Fibroblast of skin of right biceps (primary cell): ENCODE measurements at places on chromosomes 5 and 9.

DNA sequence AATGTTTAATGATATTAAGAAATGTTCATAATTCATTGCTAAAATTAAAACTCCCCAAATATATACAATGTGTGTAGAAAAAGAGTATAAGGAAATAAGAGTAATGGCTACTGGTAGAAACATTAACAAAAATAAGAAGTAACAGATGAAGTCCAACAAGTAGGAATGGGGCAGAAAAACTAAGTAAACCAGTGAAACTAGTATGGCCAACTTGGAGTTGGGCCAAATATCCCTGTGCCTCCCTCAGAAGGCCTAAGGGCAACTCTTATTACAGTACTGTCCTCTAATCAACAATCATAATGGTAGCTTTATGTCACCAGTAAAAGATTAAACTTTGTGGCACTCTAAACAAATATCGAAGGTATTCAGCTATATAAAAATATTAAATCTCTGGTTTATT lies 93.5 kb downstream of the SSBP2 start:
- no peak for DNase-seq

- DNase-seq = peak; percentile 23
Observed at GRCh38 chr5:33588654-33589372, 148.0 kb downstream of the TARS1 start.

GRCh38 chr9:131220485-131220884 lies 55.8 kb downstream of the FAM78A start:
- no peak for DNase-seq

GRCh38 chr5:96483878-96484277 lies 50.8 kb upstream of the PCSK1 start:
- DNase-seq = peak; percentile 54

DNA sequence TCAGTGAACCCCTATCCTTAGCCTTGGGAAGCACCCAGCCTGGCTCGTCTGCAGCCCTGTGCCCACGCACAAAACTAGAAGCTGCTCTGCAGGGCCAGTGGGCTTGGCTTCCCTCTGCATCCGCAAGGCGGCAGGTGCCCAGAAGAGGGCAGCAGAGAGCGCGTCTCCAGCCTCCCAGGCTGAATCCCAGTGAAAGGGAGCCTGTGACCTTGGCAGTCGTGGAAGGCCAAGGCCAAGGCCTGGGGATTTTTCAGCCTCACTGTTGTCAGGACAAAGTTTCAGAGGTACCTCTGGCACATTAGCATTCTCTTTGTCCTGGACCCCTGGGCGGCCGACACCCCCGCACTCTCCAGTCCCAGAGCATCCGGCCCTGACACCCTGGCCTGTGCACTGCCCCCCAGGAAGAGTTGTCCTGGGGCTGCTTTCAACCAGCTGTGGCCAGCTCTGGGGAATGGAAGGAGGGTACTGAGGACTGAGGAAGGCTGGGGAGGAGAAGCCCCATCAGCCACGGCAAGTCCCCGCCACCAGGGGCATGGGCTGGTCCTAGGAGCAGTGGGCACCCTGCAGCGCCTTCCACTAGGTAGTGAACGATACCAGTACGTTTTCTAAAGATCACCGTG lies 63.6 kb upstream of the IL17B start:
- DNase-seq = peak; percentile 62

DNA sequence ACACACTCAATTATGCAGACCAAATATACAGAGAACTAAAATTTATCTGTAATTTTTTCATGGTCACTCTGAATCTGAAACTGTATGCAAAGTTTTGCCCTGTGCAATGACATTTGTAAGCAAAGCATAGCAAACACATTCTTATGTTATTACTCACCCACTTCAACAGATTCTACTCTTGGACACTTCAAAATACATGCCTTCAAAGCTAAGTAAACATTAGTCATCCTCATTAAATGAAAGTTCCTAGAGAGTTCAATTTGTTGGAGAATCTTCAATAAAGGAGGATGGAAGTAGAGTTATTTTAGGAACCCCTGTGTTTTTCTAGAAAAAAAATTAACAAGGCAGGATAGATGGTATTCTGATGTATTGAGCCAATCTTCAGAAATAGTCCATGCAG lies 639.7 kb upstream of the C9orf72 start:
- peak; percentile 85 for DNase-seq

DNA sequence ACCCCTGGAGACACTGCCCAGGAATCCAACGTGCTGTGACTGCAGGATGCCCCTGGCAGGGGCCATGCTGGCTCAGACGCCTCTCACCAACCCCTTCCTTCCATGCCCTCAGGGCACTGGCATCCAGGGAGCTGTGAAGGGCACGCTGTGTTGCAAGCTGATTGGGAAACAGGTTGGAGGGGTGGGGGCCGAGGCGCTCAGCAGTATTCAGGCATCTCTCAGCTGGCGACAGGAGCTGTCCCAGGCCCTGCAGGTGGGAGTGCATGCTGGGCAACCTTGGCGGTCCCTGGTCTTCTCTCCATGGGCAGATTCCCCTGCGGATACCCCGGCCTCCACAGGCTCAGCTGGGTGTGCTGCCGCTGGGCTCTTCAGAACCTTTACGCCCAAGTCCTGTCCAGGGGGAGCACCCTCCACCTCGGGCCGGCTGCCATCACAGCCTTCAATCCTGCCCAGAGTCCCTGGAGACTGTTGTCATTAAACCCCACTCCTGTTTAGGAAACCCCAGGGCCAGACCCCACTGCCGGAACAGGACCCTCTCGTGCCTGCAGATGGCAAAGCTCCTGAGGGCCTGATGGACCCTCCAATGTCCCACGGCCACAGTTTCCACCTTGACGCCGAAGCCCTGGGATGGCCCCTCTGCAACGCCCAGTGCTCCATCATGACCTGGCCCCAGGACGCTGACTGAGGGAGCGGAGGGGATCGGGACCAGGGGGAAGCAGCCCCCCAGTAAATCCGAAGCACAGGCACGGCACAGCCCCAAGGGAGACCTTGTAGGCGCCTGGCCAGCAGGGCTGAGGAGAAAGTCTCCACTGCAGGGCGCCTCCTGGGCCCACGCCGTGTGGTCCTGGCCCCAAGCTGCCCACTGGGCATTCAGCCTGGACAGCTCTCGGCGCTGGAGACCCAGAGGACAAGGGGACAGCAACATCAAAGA lies 9.3 kb downstream of the TPPP start:
- no peak for DNase-seq

- DNase-seq = no peak
Observed at GRCh38 chr5:160685695-160686094, 166.3 kb downstream of the ATP10B start.

DNA sequence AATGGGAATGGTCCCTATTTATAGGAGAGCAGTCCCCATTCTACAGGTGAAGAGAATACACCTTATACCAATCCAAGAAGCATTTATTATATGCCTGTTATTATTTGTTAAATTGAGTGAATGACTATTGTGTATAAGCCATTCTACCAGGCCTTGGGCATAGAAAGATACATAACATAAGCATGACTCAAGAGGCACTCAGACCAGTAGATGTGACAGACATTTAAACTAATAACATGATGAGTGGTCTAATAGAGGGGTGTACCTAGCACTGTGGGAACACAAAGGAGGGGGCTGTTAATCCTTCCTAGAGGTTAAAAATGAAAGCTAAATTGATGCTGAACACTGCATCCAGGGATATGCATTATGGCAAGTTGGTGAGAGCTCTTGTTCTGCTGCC lies 145.0 kb upstream of the TNC start:
- peak; percentile 51 for DNase-seq

DNA sequence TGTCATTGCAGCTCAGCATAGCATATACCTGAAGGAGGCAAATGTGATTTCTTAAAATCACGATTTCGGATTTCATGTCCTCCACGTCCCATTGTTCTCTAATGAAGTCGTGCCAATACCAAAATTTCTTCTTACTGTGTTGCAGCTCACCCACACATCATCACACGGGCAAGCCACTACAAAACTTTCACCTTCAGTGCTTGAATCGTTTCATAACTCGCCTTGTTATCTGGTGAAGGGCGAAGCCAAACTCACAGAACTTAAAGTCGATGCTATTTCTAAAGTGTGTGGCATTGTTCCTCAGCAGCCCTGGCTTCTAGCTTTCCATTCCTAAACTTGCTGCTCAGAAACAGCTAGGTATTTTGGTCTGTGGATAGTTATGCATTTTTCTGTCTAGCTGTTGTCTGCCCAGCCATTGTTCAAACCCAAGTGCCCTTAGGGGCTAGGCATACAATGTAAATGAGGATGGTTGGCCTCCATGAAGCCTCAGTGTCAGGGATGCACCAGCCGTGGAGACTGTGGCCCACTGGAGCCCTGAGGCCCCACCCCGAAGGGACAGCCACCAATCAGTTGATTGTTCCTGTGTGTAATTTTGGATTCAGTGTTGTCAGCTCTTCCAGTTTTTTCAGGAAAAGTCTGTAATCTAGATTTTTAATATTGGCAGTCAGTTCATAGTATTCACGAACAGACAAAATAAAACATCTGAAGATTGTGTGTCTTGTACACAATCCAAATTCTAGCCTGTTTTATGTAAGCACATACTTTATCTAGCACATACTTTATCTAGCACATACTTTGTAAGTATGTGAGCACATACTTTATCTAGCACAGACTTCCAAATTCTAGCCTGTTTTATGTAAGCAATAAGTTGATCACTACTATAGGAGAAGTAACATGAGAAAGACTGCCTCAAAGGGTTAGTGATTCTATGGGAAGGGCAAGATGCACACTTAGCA lies 112.8 kb downstream of the DAPK1 start:
- DNase-seq = peak; percentile 30

GRCh38 chr9:70222354-70222753 lies 36.4 kb upstream of the SMC5 start:
- peak; percentile 70 for DNase-seq

GRCh38 chr5:110757118-110757729 lies 18.4 kb downstream of the SLC25A46 start:
- DNase-seq = peak; percentile 39

GRCh38 chr9:76996700-76997099 lies 22.8 kb upstream of the FOXB2 start:
- peak; percentile 31 for DNase-seq

- DNase-seq = peak; percentile 45
Observed at GRCh38 chr5:131198625-131199024, 27.9 kb downstream of the LYRM7 start.

DNA sequence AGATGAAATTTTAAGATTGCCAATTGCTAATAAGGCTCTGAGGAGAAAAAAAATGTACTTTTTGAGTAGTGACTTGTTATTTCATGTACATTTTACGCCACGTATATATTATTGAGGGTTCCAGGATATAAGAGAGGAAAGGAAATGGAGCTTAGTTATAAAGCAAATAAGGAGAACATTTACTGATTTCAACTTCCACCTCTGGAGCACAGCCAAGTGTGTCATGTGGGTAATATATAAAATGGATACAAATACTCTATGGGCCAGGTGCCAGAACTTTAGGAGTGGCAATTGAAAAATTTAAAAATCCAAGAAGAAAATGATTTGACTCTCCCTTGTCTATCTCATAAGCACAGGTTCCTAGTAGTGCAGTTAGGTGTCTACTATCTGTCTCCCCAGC lies 45.0 kb upstream of the VLDLR start:
- DNase-seq = no peak

- no peak for DNase-seq
Observed at GRCh38 chr9:25003686-25004085, 458.0 kb upstream of the IZUMO3 start.

DNA sequence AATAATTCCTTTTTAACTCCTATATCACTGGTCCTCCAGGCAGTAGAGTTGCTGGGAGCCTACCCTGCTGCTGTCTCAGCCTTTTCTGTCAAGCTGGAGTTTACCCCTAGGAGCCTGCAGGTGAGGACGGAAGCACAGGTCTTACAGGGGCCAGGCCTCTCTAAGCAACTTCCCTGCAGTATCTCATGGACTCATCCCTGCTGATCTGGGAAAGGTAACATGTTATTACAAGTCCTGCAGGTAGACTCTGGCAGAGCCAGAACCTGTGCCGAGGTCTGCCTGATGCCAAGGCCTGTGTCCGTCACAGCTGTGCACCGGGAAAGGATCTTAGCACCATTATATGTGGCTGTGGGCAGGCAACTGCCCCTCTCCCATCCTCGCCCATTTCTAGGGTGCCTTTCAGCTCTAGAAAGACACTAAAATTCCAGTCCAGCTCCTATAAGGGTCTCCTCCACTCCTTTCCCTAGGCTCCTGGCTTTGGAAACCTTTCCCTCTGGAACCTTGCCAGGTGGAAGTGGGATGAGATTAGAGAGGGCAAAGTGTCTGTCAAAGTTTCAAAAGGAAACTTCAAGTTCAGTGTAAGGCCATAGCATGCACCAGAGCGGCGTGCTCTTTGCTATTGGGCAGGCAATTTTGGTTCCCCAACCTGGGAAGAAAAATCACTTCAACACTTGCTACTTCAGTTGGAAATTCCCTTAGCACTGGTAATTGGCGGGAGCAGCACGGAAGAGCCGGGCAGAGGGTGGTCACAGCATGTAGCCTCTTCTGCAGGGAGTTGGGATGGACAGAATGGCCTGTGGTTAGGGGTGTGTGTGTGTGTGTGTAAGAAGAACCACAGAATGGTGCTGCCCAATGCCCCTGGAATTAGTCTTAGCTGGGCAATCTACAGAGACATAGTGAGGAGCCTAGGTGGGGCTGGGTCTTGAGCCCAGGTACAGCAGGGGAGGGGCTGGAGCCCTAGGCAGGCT lies 17.5 kb downstream of the TMEM171 start:
- DNase-seq = no peak

DNA sequence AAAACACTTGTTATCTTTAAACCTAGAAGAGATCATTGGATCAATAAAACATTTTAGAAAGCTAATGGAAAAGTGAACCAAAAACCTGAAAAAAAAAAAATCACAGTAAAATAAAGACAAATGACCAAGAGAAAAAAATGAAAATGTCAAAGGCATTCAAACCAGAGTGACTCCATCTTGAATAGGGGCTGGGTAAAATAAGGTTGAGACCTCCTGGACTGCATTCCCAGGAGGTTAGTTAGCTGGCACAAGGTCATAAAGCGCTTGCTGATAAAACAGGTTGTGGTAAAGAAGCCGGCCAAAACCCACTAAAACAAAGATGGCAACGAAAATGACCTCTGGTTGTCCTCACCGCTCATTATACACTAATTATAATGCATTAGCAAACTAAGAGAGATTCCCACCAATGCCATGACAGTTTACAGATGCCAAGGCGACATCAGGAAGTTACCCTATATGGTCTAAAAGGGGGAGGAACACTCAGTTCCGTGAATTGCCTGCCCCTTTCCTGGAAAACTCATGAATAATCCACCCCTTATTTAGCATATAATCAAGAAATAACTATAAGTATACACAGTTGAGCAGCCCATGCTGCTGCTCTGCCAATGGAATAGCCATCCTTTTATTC lies 116.7 kb upstream of the NEK6 start:
- DNase-seq = no peak

- DNase-seq = no peak
Observed at GRCh38 chr9:90801241-90801972, at the start of gene SYK. TSS of gene SYK (plus strand) at chr9:90801819. CDS start at chr9:90843899, 42,080 bp downstream.

- DNase-seq = no peak
Observed at GRCh38 chr9:72154468-72155285, 5.4 kb downstream of the GDA start.

- DNase-seq = peak; percentile 44
Observed at GRCh38 chr5:157335534-157336422, 69.9 kb downstream of the CYFIP2 start.
